ENCODE measurements at places on chromosomes 2 and 18.

- no peak for DNase-seq
Measured at GRCh38 chr2:24489465-24490180, 1.4 kb upstream of the NCOA1 start.

DNA sequence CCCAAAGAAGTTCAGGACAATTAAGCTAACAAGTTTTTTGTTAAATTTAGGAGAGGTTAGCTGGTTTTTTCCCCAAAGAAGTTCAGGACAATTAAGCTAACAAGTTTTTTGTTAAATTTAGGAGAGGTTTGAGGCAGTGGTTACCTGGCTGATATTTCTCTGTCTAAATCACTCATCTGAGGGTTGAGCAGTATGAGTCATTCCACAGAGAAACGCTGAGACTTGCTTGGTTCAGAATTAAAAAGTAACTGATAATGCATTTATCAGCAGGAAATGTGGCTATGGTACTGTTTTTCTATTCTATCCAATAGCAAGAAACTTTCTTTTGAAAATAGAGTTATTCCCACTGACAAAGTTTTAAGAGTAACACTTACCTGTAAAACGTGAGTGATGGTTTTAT lies 22.8 kb upstream of the KIDINS220 start:
- no peak for DNase-seq

- DNase-seq = peak; percentile 73
Measured at GRCh38 chr2:96554293-96555145, 18.0 kb downstream of the ARID5A start.

- no peak for DNase-seq
Measured at GRCh38 chr2:9100080-9100876, 96.8 kb upstream of the MBOAT2 start.

DNA sequence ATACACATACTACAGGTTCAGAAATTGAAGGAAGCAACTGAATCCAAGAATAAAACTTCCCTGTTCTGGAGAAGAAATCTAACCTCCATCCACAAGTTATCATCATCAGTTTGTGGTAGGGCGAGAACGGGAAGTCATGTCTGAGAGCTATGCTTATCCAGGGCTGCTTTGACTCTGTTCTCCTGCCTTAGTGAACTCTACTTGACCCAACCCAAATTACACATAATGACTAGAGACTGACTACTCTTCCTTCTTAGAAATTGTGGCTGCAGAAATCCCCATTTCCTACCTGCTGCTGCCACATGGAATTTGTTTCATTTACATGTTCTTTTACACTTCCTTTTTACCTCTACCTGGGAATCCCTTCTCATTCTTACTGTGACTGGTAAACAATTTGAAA lies 1102.6 kb upstream of the PIK3C3 start:
- DNase-seq = no peak

DNA sequence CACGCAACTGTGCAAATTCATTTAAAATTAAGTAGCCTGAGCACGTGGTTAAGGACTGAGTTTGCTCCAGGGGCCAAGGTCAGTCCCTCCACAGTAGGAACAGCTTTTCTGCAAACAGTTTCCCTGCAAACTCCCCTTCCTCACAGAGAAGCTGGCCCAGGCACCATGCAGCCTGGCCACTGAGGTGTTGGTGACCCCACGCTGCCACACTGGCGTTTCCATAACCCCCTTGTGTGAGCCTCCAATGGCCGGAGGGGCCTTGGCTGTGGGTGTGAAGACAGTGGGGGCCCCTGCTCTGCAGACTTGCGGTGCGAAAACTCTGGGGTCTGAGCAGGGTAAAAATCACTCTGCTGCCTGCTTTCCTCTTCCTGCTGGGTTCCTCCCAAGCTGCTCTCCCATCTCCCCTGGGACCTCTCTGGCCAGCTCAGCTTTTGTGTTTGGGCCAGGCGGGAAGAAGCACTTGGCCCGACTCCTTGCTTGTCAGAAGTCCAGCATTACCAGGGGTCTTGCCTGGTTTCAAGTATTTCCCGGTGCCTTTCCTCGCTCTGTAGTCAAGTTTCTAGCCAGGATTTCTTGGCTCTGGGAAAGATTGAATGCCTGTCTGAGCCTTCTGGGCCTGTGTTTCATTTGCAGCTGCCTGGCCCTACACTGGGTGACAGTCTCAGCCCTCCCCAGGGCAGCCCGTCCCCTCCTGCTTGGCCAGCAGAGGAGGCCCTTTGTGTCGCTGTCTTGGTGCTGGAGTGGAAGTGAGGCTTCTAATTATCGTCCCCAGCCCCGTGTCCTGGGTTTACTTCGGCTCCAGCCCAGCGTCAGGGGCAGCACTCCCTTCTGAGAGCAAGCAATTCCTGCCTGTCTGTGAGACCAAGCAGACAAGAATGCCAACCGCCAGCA lies 131.4 kb upstream of the SLC1A4 start:
- DNase-seq = no peak

GRCh38 chr2:121257480-121257840 lies 27.5 kb downstream of the TFCP2L1 start:
- DNase-seq = peak; percentile 46

- DNase-seq = no peak
Measured at GRCh38 chr2:88086401-88086800, 18.8 kb downstream of the SMYD1 start.

- no peak for DNase-seq
Measured at GRCh38 chr2:204533629-204534370, 11.5 kb upstream of the PARD3B start.

DNA sequence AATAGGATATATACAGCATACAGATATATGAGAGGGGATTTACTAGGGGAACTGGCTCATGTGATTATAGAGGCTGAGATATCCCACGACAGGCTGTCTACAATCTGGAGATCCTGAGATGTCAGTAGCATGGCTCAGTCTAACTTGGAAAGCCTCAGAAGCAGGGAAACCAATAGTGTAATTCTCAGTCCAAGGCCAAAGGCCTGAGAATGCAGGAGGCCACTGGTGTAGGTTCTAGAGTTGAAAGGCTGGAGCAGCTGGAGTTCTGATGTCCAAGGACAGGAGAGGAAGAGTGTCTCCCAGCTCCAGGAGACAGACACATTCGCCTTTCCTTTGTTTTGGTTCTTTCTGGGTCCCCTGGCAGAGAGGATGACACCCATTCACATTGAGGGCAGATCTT lies 20.1 kb upstream of the CCBE1 start:
- DNase-seq = no peak

DNA sequence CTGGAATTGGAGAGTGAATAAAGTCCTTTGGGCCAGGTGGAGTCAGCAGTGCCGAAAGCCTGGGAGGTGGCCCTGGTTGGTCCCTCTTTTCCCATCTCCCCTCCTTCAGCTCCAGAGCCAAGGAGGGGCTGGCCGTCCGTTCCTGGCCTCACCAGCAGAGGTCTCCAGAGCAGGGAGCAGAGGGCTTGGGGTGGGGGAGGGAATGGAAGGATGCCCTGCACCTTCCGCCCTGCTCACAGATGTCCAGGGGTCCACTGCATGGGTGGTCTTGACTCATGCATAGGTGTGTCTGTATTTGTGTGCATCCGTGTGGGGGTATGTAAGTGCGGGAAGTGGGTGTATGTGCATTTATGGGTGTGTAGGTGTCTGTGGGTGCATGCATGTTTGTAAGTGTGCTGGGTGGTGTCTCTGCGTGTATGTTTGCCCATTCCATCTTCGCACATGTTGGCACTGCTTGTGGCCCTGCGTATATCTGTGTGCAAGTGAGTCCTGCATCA lies 201.8 kb downstream of the ZFP36L2 start:
- DNase-seq = peak; percentile 79

DNA sequence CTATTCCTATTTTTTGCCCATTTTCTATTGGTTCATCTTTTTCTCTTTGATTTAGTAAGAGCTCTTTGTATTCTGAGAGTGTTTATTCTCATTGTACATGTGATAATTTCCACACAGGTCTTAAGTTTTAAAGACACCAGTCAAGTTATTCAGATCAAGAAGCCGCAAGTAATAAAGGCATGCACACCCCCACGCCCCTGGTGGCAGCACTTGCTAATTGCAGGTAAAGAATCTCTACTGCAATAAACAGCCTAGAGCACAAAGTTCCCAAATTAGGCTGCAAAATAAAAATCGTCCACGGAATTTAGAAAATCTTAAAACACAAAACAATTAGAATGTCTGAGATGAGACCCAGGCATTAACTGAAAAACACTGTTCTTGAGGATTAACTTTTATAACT lies 45.2 kb downstream of the ST3GAL5 start:
- peak; percentile 40 for DNase-seq

DNA sequence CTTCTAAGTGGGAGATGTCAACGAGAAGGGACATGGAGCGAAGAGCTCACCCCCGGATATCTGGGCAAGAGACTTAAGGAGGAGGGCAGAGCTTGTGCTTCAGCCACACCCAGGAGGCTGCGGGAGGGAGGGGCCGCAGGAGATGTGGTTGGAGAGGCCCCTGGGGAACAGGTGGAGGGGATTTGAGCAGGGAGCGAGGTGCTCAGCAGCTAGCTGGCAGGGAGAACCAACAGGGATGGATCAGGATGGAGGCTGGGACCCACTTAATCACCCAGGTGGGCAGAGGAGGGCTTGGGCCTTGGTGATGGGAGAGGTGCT lies 78.3 kb downstream of the MBP start:
- peak; percentile 63 for DNase-seq

- no peak for DNase-seq
Measured at GRCh38 chr2:27988718-27989117, 98.2 kb downstream of the BABAM2 start.

- DNase-seq = no peak
Measured at GRCh38 chr2:55093381-55093780, 43.1 kb upstream of the RTN4 start.

DNA sequence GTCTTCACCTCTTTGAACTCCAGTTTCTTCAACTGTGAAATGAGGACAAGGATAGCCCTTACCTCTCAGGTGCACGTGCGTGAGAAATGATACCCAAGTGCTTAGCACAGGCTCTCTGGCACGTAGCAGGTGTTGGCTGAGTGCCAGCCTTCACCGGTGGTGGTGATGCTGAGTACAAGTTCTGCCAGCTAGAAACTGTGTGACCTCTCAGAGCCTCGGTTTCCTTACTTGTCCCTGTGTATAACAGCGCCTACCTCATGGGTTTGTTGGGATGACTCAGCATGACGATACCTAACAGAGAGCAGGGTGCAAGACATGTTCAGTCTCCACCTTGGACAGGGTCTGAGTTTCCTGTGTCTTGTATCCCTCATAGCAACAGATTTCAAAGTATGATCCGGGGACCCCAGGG lies 205.1 kb downstream of the TNS1 start:
- DNase-seq = no peak

GRCh38 chr2:37654932-37655841 lies 16.3 kb downstream of the CDC42EP3 start:
- DNase-seq = no peak

- DNase-seq = no peak
Measured at GRCh38 chr18:63924551-63924950, 16.8 kb downstream of the SERPINB10 start.

- no peak for DNase-seq
Measured at GRCh38 chr2:200596774-200597570, 11.2 kb downstream of the AOX1 start.

DNA sequence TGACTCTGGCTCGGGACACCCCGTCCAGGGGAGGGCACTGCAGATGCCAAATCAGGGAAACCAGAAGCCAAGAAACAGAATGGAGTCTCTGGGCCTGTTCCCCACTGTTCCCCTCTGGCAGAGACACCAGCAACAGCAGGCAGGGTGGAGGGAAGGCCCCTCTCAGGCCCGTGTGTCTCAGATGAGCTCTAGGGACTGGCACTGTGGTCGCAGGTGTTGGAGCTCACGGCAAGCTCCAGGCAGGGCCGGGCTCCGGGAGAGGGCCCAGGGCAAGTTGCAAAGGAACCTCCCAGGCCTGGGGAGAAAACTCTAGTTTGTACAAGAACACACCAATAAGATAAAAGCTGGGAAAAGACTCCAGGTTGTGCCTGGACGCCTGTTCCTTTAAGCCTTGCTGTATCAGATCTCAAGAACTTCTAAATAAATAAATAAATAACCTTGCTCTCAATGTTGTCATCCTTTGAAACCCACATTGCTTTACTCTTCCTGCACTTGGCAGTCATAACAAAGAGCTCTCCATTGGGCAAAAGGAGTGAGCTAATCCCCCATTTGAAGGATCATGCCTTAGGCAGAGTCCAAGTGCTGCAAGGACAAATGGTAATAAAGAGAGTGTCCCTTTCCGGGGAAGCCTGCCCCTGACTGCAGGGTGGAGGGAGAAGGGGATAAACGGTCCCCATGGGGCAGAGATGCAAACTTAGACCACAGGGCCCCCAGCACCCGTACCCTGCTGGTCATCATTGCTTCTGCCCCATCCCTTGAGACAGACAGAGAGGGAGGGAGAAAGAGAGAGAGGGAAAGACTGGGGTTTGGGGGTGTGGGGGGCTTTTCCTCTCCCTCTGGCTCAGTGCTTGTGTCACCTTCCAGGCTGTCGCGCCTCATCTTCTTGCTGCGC lies 33.3 kb downstream of the CNGA3 start:
- DNase-seq = no peak

- DNase-seq = peak; percentile 37
Measured at GRCh38 chr2:39127973-39128372, 7.1 kb upstream of the SOS1 start.

GRCh38 chr2:99648906-99649789 lies 159.3 kb upstream of the REV1 start:
- DNase-seq = no peak

DNA sequence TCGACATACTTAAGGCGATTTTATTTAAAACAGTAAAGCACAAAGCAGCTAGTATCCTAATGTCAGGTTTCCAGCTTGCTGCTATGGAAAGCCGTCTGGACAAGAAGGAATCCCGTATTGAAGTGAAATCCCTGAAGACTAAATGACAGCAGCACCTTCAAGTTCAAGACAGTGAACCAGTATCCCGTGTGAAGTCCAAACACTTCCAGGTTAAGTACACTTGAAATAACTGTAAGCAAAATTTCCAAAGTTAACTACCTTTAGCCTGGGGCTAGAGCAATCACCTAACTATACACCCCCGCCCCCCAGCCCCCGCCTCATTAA lies 1.2 kb downstream of the MBOAT2 start:
- no peak for DNase-seq

GRCh38 chr2:65587779-65588178 lies 155.4 kb upstream of the SPRED2 start:
- DNase-seq = no peak

DNA sequence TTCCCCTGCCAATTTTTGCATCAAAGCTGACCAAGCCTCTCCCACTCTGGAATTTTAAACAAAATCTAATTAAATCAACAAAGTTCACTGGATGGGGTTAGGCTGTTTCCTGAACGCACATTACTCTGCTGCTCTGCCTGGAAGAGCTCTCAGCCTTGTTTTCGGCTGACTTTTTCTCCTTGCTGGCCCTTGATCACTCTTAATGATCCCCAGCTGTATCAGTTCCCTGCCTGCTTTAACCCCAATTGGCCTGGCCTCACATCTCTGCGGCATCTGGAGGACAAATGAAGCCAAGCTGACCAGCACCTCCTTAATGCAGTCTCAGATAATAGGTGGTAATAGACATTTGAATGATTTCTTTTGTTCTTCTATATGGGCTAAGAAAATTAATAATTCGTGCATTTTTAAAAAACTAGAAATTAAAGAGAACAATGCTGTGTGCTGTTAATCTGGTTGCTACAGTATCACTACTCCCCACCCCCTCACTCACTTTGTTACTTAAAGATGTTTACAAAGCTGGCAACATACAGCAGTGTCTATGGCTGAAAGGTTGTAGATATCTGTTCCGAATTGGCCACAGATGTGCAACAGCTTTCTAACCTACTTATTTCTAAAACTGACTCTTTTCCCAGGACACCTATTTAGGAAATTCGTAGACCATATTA lies 415.2 kb upstream of the KCNH7 start:
- DNase-seq = no peak
